Activated naive CD8-positive, alpha-beta T cell treated with anti-CD3 and anti-CD28 coated beads, Interleukin-2, amount 50 U/mL, for 24 hours (primary cell): ENCODE measurements at places on chromosomes 6 and 20.
A peak's percentile ranks its signal among the peaks of the same experiment; 100 is the strongest.

GRCh38 chr6:135797361-135797760 lies 54.1 kb upstream of the PDE7B start:
- DNase-seq, result no peak

DNA sequence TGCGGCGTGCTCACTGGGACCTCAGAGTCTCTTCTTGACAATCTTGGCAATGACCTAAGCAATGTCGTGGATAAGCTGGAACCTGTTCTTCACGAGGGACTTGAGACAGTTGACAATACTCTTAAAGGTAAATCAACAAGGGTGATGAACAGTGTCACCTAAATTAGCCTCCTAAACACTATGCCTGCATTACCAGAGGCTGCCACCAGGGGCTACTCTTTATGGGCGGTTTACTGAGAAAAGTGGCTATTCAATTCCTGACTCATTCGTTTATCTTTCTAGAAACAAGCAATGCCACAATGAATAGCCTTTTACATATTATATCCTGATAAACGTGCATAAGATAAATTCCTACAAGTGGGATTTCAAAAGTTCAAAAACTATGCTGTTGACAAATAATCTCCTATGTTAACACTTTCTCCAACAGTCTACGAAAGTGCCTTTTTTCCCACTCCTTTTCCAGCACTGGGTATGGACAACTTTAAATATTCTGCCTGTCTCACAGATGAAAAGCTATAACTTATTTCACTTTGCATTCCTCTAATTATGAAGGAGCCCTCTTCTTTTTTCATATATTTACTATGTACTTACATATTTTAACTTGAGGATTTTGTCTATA lies 1.3 kb downstream of the BPIFA2 start:
- peak; percentile 50 for DNase-seq

DNA sequence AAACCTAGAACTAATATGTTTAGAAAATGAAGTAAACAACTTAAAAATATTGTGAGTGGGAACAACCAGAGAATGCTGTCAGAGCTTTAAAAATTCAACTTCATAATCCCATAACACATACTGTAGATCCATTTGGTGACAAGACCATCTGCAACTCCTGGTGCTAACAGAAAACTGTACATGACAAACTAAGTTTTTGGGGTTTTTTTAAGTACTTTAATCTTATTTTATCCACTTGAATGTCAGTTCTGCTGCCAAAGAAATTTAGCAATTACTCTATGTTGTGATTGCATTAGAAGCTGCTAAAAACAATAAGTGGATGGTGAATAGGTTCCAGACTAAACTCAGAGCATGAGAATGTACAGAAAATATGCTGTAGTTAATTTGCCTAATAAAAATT lies 345.4 kb downstream of the COL12A1 start:
- DNase-seq, result no peak

- no peak for DNase-seq
Observed at GRCh38 chr6:37061157-37061804, 55.8 kb downstream of the FGD2 start.

DNA sequence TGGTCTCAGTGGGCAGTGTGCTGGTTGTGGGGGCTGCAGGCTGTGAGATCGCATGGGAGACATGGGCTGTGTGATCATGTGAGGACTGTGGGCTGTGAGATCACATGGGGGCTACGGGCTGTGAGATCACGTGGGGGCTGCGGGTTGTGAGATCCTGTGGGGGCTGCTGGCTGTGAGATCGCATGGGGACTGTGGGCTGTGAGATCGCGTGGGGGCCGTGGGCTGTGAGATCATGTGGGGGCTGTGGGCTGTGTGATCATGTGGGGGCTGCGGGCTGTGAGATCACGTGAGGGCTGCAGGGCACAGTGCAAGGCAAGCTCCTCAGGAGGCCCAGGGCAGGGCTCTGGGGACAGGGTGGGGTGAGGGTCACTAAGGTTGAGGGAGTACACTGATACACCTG lies 140.5 kb upstream of the CST7 start:
- DNase-seq, result no peak

GRCh38 chr6:155623450-155624178 lies 168.0 kb upstream of the NOX3 start:
- DNase-seq, result no peak
